Lung (tissue), 17 donors: ENCODE measurements at places on chromosomes 12 and 14. TPM values are rescaled to one million over a fixed set of nuclear protein-coding genes. Genes with fewer than 3 reads are reported as not detected.

NFE2 gene
- polyA plus RNA-seq = 3.5 TPM

GRCh38 chr14:104266631-104267575, 128.5 kb downstream of the KIF26A start:
- no peak for DNase-seq

VDR gene
- 19.5 TPM for polyA plus RNA-seq

GRCh38 chr12:114004402-114004801, 38.3 kb upstream of the RBM19 start:
- no peak for DNase-seq

- DNase-seq = no peak
These were observed 41.7 kb downstream of the SUSD6 start for GRCh38 chr14:69652942-69653684.

GRCh38 chr12:88471331-88472045, 108.8 kb downstream of the KITLG start:
- peak; percentile 66 for DNase-seq

PTHLH gene
- polyA plus RNA-seq = 0.22 TPM

- DNase-seq = no peak
These were observed 20.7 kb downstream of the EPYC start for GRCh38 chr12:90984114-90984513.

GRCh38 chr14:81303258-81303935, 82.6 kb upstream of the GTF2A1 start:
- DNase-seq = peak; percentile 34

DNA sequence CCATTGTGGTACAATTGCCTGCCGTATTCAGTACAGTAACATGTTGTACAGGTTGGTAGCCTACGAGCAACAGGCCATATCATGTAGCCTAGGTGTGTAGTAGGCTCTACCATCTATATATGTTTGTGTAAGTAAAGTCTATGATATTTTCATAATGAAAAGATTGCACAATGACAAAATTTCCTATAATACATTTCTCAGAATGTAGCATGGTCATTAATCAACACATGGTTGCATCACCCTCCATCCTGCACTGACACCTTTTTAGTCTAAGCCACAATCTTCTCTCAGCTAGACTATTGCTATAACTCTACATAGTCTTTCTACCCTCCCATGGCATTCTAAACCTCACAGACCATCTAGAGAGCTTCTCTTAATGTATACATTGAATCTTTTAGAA, 158.5 kb upstream of the HMGA2 start:
- no peak for DNase-seq

GRCh38 chr12:54654926-54655325, 6.8 kb upstream of the DCD start:
- DNase-seq = no peak

- DNase-seq = no peak
These were observed 184.6 kb upstream of the EGLN3 start for GRCh38 chr14:34135492-34135891.

MCRS1 gene
- 48.0 TPM for polyA plus RNA-seq

PRIMA1 gene
- 0.78 TPM for polyA plus RNA-seq

GRCh38 chr12:106239241-106239950, 8.4 kb downstream of the CKAP4 start:
- no peak for DNase-seq

DNA sequence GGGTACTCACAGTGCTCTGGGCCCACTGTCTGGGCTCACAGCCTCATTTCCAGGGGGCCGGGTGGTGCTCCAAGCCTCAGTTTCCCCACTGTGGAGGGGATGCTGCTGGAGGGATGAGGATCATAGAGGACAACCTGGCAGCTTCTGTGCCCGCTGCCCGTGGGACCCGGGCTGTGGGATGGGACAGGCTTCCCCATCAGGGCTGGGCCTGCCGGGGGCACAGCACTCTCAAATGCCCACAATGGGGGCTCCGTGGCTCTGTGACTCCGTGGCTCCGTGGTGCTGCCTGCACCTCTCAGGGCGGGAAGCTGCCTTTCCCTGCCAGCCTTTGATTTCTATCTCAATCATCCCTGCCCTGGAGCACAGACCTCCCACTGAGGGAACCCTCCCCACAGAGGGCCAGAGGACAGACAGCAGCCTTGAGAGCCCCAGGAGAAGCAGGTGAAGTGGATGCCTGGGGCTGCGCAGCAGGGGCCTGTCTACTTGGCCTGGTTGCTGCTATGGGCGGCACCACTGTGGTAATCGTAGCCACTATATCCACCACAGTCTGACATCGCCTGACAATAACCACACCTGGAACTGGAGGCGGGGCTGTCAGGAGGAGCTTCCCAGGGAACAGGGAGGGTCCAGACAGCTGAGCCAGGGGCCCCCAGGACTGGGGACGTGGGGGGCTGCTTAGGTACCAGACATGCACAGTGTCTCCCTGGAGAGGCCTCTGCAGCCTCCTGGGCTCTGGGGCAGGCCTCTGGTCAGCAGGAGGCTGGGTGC, 375.9 kb downstream of the TMEM121 start:
- DNase-seq = no peak

DNA sequence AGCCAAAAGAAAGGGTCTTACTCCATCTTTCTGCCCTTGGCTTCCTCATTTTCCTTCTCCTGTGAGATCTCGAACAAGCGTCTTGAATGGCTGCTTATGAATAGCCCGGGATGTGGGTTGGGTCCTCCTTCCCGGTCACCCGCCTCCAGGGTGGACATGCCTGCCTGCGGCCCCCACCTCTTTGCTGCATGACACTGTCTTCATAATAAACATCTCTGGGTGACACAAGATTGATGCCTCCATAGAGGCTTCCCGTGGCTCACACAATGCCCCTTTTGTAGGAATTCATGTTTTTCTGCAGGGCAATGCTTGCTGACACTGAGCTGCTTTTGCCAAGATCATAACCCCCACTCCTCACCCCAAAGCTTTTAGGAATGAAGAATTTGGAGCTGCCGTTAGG, 125.9 kb downstream of the ZNF664 start:
- no peak for DNase-seq

DNA sequence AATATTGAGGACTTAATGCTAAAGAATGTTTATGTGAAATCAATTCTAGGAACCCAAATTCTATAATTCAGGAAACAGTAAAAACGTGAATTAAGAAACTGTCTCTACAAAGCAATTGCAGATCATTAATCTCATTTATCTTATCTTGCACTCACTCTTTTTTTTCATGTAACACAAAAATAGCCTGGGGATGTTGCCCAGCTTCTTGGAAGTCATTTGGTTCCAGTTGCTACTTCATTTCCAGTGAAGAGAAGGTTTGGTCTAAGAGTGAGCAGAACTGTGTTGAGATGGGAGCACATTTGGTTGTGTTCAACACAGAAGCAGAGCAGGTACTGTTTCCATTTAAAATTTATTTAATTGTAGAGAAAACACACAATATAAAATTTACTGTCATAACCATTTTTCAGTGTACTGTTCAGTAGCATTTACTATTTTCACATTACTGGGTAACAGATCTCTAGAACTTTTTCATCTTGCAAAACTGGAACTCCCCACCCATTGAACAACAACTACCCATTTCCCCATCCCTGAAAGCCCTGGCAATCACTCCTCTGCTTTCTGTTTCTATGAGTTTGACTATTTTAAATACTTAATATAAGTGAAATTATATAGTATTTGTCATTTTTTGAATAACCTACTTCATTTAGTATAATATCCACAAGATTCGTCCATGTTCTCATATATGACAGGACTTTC, 9.7 kb downstream of the CLEC6A start:
- peak; percentile 25 for DNase-seq

- no peak for DNase-seq
These were observed 21.6 kb downstream of the SPATS2 start for GRCh38 chr12:49388682-49389386.

DNA sequence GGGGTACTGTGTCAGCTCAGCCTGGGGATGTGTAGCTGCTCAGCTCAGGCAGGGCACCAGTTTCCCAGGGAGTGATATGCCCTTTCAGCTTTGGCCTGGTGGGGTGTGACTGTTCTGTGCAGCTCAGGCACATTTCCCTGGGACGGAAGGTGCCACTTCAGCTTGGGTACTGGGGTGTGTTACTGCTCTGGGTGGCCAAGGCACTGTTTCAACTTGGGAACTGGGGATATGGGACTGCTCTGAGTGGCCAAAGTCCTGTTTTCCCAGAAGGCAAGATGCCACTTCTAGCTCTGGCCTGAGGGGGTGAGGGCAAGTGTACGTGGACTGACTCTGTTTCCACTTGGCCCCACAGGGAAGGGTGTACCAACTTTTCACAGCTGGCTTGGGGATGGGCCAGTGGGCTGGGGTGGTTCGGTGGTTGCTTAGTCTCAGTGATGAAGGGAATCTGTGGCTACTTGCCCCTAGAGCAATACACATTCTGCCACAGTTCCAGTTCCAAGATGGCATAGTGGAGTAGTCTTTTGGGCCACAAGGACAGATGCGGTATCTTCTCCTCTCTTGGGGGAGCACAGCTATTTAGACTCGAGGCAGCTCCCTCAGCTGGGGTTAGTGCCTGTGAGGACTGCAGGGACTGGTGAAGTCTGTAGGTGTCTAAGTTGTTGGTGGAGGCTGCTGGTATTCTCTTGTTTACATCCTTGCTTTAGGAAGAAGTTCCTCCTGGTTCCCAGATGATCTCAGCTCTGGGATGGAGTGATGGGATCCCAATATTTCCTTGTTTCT, 26.4 kb downstream of the TBC1D15 start:
- DNase-seq = no peak

TPH2 gene
- polyA plus RNA-seq = not detected

- DNase-seq = peak; percentile 60
These were observed 26.3 kb downstream of the KLRK1 start for GRCh38 chr12:10363658-10363913.

- DNase-seq = no peak
These were observed 5.7 kb upstream of the C14orf93 start for GRCh38 chr14:23015618-23016017.

GRCh38 chr14:94885481-94886155, 115.7 kb upstream of the GSC start:
- DNase-seq = no peak

TSPAN11 gene
- 2.6 TPM for polyA plus RNA-seq

DNA sequence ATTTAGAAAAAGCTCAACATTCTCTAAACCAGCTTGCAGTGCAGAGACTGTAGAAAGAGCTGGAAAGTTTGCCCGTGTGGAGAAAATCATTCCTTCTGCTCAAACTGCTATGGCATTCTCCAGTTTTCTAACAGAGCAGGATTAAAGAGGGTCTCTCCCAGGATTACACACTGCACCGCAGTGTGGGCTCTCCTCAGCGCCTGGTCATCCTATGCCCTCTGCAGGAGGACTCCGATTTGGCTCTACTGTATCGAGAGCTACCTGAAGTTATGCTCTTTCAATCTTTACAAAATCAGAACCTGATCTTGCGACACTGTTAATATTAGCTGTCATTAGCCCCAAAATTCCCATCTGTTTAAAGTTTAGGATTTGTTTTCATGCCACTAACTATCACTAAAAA, 33.0 kb downstream of the BHLHE41 start:
- peak; percentile 59 for DNase-seq

- no peak for DNase-seq
These were observed 266.9 kb downstream of the PPFIA2 start for GRCh38 chr12:81492131-81492720.

TMEM233 gene
- 0.13 TPM for polyA plus RNA-seq

GRCh38 chr14:104157016-104157928, 18.9 kb downstream of the KIF26A start:
- DNase-seq = no peak

- peak; percentile 54 for DNase-seq
These were observed 3.3 kb upstream of the PLEKHG3 start for GRCh38 chr14:64700894-64701293.

DNA sequence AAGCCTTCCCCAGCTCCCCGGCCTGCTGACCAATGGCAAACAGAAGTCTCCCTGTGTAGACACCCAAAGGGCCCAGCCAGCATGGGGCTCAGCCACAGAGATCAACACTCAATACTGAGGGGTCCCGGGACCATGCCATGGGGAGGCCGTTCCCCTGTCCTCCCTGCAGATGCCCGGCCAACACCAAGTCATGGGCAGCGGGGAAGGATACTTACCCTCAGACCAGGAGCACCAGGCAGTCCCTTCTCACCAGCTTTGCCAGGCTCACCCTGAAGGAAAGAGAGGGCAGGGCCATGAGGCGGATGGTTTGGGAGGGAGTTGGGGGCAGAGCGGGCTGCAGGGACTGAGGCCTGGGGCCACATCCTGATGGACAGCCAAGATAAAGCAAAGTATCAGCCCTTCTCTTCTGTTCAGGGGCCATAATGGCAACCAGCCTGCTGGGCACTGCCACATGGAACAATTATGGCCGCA, 19.9 kb downstream of the COL2A1 start:
- DNase-seq = no peak

CIPC gene
- 6.4 TPM for polyA plus RNA-seq

GRIN2B gene
- 0.02 TPM for polyA plus RNA-seq

- DNase-seq = peak; percentile 45
These were observed 1.3 kb downstream of the CHST11 start for GRCh38 chr12:104457746-104458693.

KRT71 gene
- polyA plus RNA-seq = not detected

AQP6 gene
- polyA plus RNA-seq = 0.03 TPM

KCNJ8 gene
- polyA plus RNA-seq = 6.2 TPM

P2RX7 gene
- 5.3 TPM for polyA plus RNA-seq

DNA sequence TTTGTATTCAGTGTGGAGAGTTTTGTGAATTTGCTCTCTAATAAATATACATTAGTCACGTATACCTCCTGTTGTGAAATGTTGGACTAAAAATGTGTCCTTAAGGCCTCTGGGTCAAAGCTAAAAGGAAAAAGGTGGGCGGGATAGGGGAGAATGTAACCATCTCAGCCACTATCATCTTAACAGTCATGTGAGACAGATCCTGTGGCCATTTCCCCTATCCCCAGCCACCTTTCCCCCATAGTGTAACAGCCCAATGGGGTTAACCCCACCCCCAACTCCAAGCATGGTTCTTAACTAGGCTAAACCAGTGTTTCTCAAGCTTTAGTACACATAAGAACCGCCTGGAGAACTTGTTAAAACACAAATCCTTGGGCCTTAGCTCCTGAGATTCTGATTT, 6.5 kb upstream of the ITPR2 start:
- DNase-seq = no peak

CD163L1 gene
- 2.7 TPM for polyA plus RNA-seq

DNA sequence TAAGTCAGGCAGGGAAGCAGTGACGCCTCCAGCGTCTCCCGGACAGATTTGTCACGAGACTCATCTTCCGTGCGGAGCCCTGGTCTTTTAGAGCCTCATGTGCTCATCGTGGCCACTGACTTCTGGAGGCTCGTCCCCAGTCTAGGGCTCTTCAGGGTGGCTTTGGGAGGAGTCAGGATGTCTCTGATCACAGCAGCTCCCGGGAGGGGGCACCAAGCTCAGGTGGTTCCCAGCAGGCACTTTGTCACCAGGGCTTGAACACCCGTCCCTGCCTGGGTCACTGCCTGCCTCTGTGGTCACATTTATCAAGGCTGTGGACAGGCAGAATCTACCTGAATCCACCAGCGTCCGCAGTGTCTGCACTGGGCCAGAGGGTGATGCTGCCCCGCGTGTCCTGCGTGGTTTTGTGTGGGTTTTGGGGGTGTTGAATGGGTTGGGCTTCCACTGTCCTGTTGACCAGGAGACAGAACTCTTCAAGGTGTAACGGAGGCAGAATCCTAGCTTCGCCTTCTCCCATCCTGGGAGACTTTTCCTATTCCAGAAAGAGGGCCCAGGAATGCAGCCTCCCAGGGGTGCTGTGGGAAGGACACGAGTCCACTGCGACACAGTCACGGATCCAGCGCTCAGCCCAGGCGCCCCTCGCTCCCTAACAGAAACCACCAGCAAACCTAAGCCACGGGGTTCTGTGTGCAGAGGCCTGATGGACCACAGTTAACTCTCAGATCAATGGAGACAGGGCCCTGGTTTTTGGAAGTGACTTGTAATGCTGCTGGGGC, 132.3 kb downstream of the ADGRD1 start:
- no peak for DNase-seq
